Activated T-helper 9 cell treated with anti-CD3 and anti-CD28 coated beads, Interleukin-2, amount 50 U/mL, for 16 hours (primary cell): ENCODE measurements at places on chromosomes 5 and 9.

GRCh38 chr5:65413822-65414221 is 67.9 kb downstream of the ADAMTS6 start:
- DNase-seq: no peak

DNA sequence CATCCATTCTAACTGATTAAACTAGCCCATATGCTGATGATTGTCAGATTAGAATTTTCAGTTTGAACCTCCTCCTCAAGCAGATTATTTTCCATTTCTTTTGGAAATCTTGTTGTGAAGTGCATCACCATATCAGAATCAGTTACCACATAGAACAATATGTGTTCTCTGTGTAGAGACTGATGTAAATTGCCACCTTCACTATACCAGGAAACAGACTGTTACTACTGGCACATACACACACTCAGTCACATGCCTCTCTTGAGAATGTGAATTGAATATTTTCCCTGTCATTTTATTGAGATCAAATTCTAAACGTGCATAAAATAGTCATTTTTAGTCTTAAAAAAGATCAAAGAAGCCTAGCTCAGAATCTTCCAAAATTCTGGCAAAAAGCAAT is 161.4 kb downstream of the ALDH1A1 start:
- DNase-seq: no peak

DNA sequence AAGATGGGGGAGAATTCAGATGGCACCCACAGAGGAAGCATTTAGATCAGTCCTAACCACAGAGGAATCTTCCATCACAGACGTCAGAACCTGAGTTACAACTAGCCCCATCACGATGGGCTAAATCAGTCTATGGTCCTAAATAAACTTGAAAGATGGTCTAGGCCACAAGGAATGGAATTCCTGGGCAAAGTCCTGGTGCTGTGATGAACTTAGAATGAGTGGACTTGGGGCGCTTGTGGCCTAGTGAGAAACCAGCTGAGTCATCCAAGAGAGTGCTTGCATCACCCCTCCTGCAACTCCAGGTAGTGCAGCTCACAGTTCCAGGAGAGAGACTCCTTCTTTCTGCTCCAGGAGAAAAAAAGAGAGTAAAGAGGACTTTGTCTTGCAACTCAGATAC is 722.9 kb upstream of the RGMB start:
- no peak for DNase-seq

DNA sequence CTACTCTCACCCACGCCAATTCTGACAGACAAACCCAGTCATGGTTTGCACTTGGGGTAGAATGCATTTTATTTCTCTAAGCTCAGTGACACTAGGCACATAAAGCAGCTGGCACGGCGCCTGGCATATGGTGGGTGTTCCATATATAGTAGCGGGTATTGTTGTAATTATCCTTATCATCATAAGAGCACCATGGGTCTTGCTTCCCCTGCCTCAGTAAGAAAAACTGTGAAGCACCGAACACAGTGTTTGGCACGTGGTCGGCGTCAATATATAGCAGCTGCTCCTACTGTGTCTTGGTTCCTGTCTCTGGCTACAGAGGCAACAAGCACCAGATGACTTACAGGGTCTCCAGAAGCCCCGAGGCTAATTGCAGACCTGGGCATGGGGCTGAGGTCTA is 194.1 kb upstream of the PANK3 start:
- DNase-seq: no peak

GRCh38 chr9:109256336-109256735 is 64.5 kb downstream of the EPB41L4B start:
- DNase-seq: no peak

DNA sequence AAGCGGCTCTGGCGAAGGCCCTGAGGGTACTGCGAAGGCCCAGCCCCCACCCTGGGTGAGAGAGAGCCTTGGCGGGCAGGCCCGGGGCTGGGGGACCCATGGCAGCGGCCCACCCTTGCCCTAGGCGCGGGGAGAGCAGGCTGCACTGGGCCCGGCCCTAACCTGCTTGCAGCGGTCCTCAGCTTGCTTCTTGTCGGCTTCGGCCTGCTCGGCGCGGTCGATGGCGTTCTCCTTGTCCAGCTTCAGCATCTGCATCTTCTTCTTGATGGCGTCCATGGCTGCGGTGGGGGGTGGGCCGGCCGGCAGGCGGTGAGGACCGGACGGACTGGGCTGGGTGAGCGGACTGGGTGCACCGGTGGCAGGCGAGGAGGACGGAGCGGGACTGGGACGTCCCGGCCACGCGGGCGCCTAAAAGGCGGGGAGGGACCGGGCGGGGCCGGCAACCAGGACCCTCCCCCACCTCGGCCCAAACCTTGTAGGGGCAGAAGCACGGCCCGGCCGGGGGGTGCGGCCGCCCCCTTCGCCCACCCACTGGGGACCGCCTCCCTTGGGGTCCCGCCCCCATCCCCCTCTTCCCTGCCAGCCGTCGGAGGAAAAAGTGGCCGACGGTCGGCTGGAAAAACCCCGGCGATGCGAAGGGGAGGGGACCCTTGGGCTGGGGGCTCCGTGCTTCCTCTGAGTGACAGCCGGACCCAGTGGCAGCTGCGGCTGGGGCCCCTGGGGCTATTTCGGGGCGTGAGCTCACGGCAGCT is at the start of gene TPM2:
Gene TPM2, minus strand, starts transcription at position 384 of the 752 bp plus-strand sequence. Its CDS starts 108 bp downstream, at position 276.
- no peak for DNase-seq

- DNase-seq: no peak
Observed at GRCh38 chr5:67378256-67378655, 181.7 kb upstream of the CD180 start.

DNA sequence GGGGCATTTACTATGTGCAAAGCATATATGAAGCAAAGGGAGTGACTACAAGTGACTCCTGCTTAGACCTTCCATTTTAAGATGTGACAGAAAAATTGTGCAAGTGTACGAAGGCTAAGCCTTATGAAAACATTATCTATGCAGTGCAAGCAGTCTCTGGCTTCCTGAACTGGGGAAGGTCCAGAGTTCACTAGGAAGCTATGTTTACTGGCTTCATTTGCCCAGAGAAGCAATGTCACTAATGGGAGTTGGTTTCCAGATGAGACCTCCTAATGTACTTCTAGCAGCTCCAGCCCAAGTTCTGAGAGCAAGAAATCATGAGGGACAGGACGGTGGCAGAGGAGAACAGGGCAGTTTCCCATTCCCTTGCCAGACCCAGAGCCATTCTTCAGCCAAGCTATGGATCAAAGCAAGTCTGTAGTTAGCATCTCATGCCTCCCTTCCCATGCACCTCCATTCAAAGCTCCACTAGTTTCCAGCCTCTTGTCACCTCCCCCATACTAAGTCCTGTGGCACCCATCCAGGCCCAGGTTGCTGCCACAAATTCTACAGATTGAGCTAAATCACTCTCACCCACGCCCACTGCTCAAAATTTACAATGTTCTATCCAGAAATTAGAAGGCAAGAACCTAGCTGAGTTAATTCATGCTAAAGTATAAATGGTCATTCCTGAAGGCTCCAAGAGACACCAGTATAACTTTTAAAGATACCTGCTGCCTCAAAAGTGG is 21.8 kb downstream of the MCTP1 start:
- no peak for DNase-seq

DNA sequence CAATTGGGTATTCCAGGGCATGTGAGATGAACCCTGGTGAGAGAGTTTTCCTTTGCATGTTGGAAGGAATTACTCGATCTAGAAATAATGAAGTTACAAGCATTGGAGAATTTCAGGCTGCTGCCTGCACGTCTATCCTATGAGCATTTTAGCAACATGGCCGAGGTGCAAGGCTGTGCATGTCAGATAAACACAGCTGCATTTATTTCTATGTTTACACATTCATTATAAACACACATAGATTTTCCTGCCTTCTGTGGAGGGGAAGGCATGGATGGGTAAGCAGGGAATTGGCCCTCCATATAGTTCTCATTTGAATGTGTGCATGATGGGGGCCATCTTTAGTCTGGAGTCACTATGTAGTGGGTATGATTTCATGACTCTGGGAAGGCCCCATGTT is 42.3 kb downstream of the AOPEP start:
- no peak for DNase-seq

GRCh38 chr5:72248410-72248981 is 71.5 kb downstream of the MRPS27 start:
- no peak for DNase-seq

DNA sequence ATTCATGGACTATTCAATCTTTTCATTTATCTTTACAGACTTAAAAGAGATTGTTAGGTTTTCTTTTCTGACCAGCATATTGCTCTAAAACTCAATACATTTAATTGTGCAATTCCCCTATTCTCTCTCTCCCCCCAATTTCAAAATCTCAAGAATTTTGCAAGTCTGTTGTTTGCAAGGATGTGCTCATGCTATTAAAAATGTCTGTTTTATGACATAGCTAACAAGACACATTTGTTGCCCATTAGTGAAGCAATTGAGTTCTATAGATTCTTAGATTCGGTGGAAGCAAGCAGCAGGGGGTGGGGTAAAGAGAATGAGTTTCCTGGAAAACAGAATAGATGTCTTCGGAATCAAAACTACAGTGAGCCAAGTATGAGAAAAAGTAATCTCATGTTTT is 8.5 kb upstream of the CSNK1A1 start:
- DNase-seq: no peak

DNA sequence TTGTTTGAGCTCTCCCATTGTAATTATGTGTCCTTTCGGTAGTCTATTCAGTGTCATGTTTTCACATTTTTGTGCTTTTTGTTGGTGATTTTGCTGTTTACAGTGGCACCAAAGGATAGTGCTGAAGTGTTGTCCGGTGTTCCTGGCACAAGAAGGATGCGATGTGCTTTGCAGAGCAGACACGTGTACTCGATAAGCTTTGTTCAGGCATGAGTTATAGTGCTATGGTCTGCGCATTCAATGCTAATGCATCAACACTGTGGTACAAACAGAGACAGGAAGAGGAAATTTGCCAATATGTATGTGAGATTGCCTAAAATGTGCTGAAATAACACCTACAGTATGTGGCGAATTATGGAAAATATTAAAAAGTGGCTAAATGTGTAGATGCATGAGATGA is 913.4 kb upstream of the ACO1 start:
- DNase-seq: no peak

GRCh38 chr5:136276946-136277345 is 84.0 kb upstream of the SMIM32 start:
- no peak for DNase-seq

GRCh38 chr9:131738293-131739132 is 1.4 kb downstream of the RAPGEF1 start:
- no peak for DNase-seq

DNA sequence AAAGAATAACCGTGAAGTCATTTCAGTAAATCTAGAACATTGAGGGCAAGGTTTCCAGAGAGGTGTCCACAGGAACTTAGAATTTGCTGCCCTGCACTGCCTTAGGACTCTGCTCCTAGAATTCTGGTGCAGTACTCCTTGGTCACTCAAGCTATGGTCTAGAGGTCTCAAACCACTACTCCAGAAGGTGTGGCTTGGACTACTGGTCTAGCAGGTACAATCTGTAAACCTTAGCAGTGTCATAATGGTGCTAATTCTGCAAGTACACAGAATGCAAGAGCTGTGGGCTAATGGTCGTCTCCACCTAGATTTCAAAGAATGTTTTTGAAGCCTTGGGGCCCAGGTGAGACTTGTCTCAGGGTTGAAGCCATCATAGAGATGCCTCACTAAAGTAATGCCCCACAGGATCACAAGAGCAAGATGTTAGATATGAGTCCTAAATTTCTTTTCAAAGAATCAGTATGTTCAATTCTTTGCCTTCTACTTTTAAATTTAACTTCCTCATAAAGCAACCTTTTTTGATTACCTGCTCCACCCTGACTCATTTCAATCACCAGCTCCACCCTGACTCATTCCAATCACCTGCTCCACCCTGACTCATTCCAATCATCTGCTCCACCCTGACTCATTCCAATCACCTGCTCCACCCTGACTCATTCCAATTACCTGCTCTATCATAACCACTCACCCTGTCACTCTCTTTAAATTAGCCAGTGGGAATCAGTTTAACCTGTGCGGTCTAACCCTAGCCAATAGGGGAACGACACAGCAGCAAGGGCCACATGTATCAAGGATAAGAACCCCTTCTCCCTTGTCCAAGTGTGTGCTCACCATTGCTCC is 1111.8 kb upstream of the ACO1 start:
- no peak for DNase-seq

- DNase-seq: no peak
Observed at GRCh38 chr9:97560851-97561250, 59.4 kb downstream of the TMOD1 start.

- DNase-seq: no peak
Observed at GRCh38 chr9:135718616-135719015, 16.6 kb downstream of the KCNT1 start.

DNA sequence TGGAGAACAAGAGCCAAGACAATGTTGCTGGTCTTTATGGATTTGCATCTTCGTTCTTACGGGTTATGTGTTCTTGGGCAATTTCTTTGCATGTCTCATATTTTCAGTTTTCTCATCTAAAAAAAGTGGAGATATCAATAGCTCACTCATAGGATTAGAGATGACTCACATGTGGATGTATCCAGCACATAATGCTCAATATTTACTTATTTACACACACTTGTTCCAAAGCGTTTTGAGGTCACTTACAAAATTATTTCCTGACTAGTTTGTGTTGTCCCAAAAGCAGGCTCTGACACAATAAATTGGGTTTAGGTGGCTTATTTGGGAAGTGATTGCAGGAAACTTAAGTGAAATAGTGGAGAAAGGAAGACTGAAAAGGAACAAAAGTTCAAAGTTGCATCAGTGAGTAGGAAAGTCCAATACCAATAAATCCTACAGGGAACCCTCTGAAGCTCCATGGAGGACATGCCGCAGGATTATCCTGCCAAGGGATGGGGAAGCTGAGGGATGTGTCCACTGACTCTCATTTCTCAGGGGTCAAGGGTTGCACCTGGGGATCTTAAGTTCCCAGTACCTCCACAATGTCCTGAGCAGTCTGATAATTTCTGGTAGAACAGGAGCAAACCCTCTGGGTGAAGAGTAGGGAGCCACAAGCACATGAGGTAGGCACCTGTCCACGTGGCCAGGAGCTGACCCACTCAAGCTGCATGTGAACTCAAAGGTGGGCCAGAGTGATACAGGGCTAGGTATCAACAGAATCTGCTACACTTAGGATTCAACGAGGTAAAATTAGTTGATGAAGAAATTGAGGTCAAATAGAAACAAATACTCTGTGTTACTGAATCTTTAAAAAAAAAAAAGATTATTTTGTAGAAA is 37.4 kb upstream of the SLC44A1 start:
- DNase-seq: no peak

GRCh38 chr5:9924614-9925013 is 294.5 kb upstream of the TAS2R1 start:
- DNase-seq: no peak

GRCh38 chr5:100469767-100470166 is 65.4 kb upstream of the FAM174A start:
- no peak for DNase-seq

DNA sequence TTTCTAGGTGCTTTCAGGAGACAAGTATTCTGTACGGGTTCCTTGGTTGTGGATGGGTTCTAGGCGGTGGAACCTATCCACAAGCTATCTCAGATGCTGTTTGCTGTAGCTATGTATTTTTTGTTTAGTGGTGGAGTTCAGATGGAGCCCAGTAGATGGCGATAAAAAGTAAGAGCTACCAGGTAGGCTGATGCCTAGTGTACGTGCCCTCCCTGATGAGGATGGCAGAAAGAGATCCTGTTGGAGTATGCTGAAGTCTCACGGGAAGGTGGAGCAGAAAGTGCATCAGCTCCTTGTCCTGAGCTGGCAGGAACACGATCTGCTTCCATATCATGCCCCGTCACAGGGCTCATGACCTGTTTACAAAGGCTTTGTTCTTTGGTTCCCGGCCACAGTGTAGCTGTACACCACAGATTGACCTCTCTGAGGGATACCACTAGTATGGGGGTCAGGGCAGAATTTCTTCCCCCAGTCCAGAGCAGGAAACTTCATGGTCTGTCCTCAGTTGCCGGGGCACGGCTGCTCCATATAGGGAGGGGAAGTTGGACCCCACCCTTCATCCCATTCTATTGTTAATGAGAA is 12.6 kb upstream of the UGT3A2 start:
- DNase-seq: no peak
